ENCODE measurements at places on chromosomes 1 and 21. TPM values are rescaled to one million over a fixed set of nuclear protein-coding genes. Genes with fewer than 3 reads are reported as not detected.

Gene CBR1
- total RNA-seq: 134 TPM

Gene F5
- not detected for total RNA-seq

Gene TDRD10
- not detected for total RNA-seq

Gene LCE2B
- total RNA-seq: not detected

Gene LIN28A
- not detected for total RNA-seq

Gene SPRR2B
- not detected for total RNA-seq

Gene LCE3D
- not detected for total RNA-seq

Gene SPRR4
- not detected for total RNA-seq

Gene KCNE1
- total RNA-seq: not detected

Gene SELL
- total RNA-seq: not detected

Gene PIAS3
- 10.0 TPM for total RNA-seq

Gene CLIC6
- not detected for total RNA-seq

Gene DEGS1
- 34.5 TPM for total RNA-seq

Gene LYPD8
- not detected for total RNA-seq

Gene KRTAP12-2
- total RNA-seq: not detected

Gene LRRC38
- total RNA-seq: not detected

Gene CLCNKB
- total RNA-seq: under 0.01 TPM

Gene PGLYRP4
- total RNA-seq: 1.9 TPM

Gene GNB1
- total RNA-seq: 91.6 TPM

Gene OR2W3
- total RNA-seq: not detected

Gene HES2
- 299 TPM for total RNA-seq

Gene SLC25A34
- 0.48 TPM for total RNA-seq

Gene IFNLR1
- total RNA-seq: 7.5 TPM

Gene HES3
- total RNA-seq: not detected

Gene CFAP141
- not detected for total RNA-seq

Gene LRRC39
- total RNA-seq: 0.43 TPM

Gene AKR7A3
- 0.72 TPM for total RNA-seq

Gene TRIM62
- 1.7 TPM for total RNA-seq

Gene IGFN1
- not detected for total RNA-seq

Gene C4BPB
- total RNA-seq: not detected

Gene ELAVL4
- total RNA-seq: not detected

Gene IFT25
- 10.9 TPM for total RNA-seq

Gene UFC1
- 41.2 TPM for total RNA-seq

Gene OR14A16
- not detected for total RNA-seq

Gene RNU1-1
- under 0.01 TPM for total RNA-seq

Gene FCGR1A
- total RNA-seq: not detected

Data from tracheal epithelial cell (primary cell).